ENCODE measurements at places on chromosomes 7 and 10.

DNA sequence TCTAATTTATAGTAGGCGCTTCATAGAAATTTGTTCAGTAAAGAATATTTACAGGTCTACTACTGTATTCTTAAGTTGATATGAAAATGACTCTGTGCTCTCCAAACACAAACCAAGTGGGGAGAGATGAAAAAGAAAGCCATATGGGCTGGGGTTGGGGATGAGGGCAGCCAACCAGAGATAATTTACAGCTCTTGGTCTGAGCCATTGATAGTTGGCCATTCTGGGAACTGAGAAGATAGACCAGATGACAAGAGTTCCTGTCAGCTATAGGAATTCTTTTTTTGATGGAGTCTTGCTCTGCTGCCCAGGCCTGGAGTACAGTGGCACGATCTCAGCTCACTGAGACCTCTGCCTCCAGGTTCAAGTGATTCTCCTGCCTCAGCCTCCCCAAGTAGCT, 57.4 kb downstream of the LAMB4 start:
- no peak for DNase-seq

DNA sequence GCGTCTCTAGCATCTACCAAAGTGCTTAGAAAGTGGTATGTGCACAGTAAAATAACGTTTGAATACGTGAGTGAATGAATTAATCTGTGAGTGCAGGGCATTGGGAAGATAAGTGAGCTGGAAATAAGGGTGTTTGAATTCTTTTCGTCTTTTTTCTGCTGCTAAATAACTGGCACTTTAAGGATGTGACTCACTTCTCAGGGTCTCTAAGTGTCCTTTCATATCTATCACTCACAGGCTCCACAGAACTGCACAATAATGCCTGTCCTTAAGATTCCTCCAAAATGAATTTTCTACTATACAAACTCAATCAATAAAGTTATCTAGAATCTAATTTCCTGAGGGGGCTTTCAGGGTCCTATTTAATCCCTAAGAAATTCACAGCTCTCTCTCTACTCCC, 3.2 kb upstream of the DGKB start:
- DNase-seq, result no peak

- no peak for DNase-seq
Observed at GRCh38 chr10:44948642-44949041, 11.0 kb upstream of the RASSF4 start.

- no peak for DNase-seq
Observed at GRCh38 chr7:30048582-30048981, 20.4 kb downstream of the PLEKHA8 start.

DNA sequence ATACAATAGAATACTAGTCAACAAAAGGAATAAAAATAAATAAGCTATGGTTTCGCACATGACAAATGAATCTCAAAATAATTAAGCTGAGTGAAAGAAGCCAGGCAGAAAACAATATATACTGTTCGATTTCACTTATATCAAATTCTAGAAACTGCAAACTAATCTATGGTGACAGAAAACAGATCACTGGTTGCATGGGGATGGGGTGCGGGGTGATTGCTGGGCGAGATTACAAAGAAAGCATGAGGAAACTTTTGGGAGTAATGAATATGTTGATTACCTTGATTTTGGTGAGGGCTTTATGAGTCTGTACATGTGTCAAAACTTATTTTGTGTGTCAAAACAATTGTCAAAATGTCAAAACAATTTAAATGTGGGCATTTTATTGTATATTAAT, 135.6 kb downstream of the GPR85 start:
- no peak for DNase-seq

- DNase-seq, result no peak
Observed at GRCh38 chr7:135197906-135198655, 13.2 kb downstream of the WDR91 start.

DNA sequence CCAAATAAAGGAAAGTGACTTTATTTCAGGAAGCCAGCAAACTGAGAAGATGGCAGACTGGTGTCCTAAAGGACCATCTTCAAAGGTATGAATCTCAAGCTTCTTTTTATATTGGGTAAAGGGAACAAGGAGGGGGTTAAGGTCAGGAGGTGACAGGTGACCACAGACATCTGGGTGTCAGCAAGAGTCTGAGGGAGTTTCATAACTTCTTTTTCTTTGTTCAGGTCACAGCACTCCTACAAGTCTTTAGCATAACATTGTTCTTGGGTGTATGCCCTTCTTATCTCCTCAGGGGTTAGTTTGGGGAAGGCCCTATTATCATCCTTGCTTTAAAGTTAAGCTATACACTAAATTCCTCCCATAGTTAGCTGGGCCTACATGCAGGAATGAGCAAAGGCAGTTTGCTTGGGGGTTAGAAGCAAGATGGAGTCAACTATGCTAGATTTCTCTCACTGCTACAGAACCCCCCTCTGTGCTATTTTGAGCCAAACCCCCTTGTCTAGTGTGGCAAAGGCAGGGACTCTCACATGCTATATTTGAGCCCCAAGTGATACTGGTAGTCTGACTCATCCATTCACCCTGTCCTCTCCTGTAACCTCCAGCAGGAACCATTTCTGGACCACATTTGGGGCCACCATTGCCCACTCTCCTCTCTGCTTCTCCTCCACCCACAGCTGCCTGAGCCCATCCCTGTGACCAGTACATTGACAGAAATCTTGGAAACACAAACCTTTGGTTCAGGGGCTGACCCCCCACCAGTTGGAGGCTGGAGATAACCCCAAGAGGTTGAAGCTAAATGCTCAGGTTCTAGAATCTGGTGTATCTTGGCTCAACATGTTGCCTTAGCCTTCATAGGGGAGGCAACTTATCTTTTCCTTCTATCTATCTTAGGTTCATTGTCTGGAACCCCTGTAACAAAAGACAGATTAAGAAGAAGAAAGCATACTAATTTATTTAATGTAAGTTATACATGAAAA, 55.5 kb upstream of the LRGUK start:
- no peak for DNase-seq

GRCh38 chr10:34815185-34816084, at the start of gene PARD3:
Gene PARD3 (minus strand): TSS chr10:34815296. CDS start chr10:34814995, 301 bp downstream.
- DNase-seq, result no peak

DNA sequence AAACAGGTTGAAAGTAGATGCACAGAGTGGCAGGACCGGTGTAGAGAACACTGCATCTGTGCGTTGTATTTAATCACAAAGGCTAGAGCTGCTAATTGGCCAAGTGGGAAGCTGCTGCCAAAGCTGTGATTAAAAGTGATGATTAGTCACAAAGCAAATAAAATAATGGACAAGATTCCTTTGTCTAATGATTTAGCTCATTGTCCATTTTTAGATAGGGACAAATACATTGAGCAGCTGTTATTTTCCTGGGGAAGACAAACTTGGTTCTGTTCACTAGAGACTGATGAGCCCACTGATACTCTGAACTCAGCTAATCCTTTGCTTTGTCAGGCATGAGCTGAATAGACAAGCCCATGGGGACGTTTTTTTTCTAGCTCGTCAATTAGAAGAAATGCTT, 19.7 kb downstream of the UBE3C start:
- no peak for DNase-seq

- DNase-seq, result no peak
Observed at GRCh38 chr10:72285972-72286521, 12.3 kb downstream of the DDIT4 start.

DNA sequence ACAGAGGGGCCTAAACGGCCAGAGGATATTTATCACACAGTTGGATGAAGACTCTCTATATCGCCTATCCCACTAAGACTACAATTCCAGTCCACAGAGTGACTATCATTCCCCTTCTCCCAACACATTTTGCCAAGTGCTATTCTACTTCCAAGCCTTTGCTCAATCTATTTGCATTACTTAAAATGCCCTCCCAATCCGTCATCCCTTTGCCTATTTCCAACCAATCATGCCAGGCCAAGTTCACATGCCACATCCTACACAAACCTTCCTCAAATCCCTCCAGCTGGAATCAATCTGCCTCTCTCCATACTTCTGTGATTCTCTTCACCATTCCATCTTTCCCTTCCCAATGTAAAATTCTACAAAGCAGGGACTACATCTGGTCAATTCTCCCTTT, 38.2 kb downstream of the SMURF1 start:
- DNase-seq, result no peak

DNA sequence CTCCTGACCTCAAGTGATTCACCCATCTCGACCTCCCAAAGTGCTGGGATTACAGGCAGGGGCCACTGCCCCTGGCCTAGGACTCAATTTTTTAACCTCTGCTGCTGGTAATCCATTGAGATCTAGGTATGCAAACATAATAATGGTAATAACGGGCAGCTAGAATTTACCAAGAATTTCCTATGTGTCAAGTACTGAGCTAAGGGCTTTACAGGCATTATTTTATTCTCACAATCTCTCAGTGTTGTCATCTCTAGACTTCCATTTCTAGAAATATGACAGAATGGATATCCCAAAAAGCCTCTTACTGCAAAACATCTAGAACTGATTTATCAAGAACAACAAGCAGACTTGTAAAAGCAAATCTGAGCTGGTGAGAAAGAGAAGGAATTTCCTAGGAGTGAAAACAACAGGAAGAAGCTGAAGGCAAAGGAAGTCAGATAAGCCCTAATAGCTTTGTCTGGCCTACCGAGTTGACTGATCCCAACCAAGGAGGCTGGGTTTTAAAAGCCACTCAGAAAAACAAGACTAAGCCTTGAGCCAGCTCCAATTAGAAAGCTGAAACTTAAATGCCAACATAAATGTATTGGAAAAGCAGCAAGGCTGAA, 70.6 kb downstream of the CCDC71L start:
- no peak for DNase-seq

DNA sequence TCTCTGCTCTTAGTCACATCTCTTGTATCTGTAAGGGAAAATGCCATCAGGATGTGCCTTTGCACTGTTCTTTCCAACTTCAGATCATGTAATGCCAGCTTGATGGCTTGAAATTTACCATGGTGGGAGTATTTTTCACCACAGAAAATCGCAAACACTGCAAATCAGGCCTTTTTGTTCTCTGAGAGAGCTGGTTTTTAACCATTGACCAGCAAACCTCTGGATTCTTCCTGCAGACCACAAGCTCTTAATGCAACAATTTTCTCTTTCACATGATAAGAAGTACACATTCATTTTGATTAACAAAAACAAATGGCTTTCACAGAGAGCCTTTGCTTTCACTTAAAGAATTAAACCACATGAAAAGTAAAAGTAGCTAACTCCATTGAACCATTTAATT, 145.4 kb upstream of the NEBL start:
- DNase-seq, result no peak

- no peak for DNase-seq
Observed at GRCh38 chr7:79221211-79221610, 232.3 kb downstream of the MAGI2 start.

- no peak for DNase-seq
Observed at GRCh38 chr7:135380351-135380750, 129.6 kb downstream of the CNOT4 start.

GRCh38 chr7:3673524-3673923, 372.5 kb downstream of the SDK1 start:
- DNase-seq, result no peak

GRCh38 chr10:28381466-28381865, 78.6 kb upstream of the MPP7 start:
- DNase-seq, result no peak

Measured in NCI-H2029 treated with DMSO at 0.1 percent for 48 hours (cell line).